ENCODE measurements at places on chromosomes 16 and 17. TPM values are rescaled to one million over a fixed set of nuclear protein-coding genes. Genes with fewer than 3 reads are reported as not detected.

- DNase-seq, result no peak
- no peaks in the 10 kb centered on the region for H3K4me1 ChIP-seq
- H3K4me3 ChIP-seq, result no peak overlapping the region
- H3K27me3 ChIP-seq, result no peaks in the 10 kb centered on the region
These were observed 149.8 kb downstream of the CDH13 start for GRCh38 chr16:82776470-82777146.

DNA sequence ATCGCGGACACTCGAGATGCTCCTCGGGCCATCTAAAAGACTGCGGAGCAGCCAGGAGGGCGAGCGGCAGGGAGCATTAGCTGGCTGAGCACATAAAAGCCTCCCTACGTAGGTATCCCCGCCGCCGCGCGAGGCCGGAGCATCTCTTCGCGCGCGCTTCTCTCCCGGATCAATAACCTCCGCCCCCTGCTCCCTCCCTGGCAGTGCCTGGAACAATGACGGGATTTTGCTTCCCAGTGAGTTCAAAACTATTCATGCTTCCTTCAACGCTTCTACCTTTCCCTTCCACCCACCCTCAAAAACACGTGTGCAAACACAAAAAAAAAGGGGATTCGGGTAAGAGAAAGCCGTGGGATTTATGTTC, 984 bp downstream of the CENPV start:
- DNase-seq, result peak; percentile 61
- H3K4me3 ChIP-seq, result peak overlapping the region; percentile 77
- H3K27me3 ChIP-seq, result no peaks in the 10 kb centered on the region
- peaks cover 9% of the 10 kb centered on the region for H3K36me3 ChIP-seq
- peak overlapping the region; percentile 97 for H3K27ac ChIP-seq

DNA sequence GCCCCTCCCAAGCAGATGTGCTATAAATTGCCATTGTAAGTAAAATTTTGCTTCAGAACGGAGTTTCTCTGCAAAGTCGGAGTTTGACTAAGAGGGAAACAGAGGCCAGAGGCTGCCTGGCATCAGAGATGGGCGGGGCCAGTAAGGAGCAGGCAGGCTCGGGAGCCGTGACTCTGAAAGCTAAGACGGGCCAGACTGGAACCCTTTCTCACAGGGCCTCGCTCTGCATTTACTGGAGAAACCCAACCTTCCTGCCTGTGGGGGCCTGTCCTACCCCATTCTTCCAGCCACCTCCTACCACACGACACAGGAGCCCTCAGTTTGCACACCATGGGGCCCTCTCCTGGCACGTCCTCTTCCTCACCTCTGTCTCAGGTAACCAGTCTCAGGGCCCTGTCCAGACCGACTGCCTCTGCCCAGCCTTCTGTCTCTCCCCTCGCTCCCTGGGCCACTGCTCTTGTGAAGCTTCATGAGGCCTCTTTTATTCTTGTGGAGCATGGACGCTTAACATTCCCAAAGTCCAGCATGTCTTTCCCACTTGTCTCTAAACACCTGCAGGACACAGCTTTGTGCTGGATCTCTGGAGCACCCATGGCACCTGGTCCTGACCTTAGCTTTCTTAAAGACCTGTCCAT, 48.4 kb upstream of the ACSF3 start:
- H3K4me1 ChIP-seq, result no peaks in the 10 kb centered on the region
- no peak overlapping the region for H3K4me3 ChIP-seq
- no peak for DNase-seq
- no peak overlapping the region for H3K27ac ChIP-seq
- H3K27me3 ChIP-seq, result no peaks in the 10 kb centered on the region
- H3K36me3 ChIP-seq, result no peaks in the 10 kb centered on the region

GRCh38 chr16:10744370-10745030, 858 bp downstream of the NUBP1 start:
- peaks cover 12% of the 10 kb centered on the region for H3K4me1 ChIP-seq
- DNase-seq, result no peak
- H3K27ac ChIP-seq, result peak overlapping the region; percentile 0
- H3K4me3 ChIP-seq, result peak overlapping the region; percentile 4
- no peaks in the 10 kb centered on the region for H3K27me3 ChIP-seq
- H3K36me3 ChIP-seq, result peaks cover 16% of the 10 kb centered on the region

DNA sequence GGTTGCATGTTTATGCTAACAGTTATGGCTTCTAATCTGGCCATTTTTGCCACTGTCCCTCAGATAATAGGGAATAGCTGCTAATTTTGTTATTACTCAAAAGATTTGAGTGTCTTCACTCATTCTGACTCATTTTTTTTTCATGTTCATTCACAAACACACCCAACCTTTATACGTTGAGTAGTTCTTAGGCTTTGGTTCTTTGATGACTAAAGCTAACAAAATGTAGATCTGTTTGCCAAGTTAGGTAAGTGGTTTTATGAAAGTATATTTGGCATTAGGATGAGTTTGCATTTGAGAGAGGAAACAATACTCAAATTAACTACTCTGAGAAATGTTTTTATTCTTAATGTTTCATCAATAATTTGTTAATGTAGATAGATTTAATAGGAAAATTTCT, 3.6 kb downstream of the MAP2K4 start:
- no peak overlapping the region for H3K4me3 ChIP-seq
- no peaks in the 10 kb centered on the region for H3K36me3 ChIP-seq
- DNase-seq, result no peak
- no peaks in the 10 kb centered on the region for H3K27me3 ChIP-seq
- H3K27ac ChIP-seq, result no peak overlapping the region

DNA sequence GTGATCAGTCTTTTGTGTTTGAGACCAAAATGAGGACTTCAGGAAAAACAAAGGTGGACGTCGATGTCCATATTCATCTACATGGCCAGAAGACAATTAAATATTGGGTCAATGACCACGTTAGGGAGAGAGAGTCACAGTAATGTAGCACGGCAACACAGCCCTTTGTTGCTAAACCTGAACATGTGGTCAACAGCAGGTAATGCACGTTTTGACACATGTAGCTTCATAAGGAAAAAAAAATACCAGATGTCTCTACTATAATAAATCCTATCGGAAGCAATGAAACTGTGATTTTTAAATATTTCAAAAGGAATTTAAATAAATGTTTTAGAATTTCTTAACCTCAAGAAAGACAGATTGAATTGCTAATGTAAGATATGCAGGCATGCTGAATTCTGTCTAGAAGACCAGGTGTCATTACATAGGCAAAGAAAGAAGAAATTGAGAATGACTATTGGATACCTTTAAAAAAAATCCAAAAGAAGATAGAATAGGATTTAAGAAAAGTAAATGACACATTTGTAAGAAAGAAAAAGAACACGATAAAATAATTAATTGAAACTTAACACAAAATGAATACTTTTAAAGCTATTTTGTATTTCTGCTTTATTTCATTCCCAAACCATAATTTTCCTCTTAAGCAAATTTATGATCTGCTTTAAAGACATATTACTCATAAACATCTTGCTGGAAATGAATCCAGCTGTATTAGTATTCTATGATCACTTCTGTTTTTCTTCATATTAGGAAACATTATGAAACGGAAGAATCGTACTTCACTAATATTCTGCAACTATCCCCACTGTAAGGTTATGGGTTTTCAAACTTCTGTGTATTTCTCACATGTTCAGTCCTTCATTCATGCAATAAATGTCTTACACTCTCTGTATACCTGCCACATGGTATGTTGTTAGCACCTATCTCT, 30.1 kb downstream of the ABCA8 start:
- H3K27me3 ChIP-seq, result no peaks in the 10 kb centered on the region
- H3K4me3 ChIP-seq, result no peak overlapping the region

Gene HSD11B2
- total RNA-seq, result 6.7 TPM

Gene CHST5
- total RNA-seq, result not detected

Measured in liver (tissue), 10 donors.